ENCODE measurements at places on chromosomes 7 and 10.

GRCh38 chr10:132918617-132919373 is 23.6 kb downstream of the CFAP46 start:
- DNase-seq: no peak

DNA sequence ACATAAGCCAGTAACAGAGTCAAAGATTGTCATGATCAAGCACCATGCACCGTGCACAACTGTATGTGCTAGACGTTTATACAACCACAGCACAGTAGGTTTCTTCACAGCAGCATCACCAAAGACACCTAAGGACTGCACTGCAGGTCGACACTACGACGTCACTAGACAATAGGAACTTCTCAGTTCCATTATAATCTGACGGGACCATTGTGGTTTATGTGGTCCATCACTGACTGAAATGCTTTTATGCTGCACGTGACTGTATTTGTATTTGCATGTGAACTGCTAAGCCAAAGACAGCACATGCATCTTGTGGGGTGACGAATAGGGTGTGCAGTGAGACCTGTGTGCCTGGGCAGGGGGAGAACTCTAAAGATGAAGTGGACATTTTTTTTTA is 164.9 kb downstream of the PARD3 start:
- no peak for DNase-seq

DNA sequence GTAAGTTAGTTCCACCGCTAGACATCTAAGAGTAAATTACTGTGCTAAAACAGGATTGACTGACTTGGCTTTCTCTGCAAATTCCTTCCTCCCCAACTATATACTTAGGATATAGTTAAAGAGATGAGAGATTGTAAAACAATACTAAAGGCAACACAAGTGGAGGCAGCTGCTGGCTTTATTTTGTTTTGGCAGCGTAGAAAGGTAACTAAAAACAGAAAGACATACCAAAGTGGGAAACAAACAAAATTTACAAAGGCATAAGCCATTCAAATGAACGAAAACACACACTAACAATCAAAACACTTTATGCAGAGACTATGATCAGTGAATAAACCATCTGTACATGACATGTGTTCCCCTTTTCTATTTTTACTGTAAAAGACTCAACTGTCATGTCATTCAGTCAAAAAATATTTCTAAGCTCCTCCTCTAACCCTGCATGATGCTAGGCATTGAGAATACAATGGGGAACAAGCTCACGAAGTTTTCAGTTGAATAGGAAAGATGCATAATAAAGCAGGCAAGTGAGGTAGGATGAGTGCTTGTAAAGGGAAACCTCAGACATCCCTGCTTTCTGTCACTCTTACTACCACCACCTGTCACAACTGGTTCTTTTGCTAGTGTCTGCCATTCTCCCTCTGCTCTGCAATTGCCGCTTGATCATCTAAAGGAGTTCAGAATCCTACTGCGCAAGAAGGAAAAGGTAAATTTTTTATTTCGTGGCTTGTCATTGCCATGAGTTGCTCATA is 64.2 kb upstream of the COL1A2 start:
- no peak for DNase-seq

- DNase-seq: no peak
Observed at GRCh38 chr7:67692425-67692824, 695.8 kb downstream of the TYW1 start.

Measured in NCI-H1417 treated with DMSO at 0.1 percent for 48 hours (cell line).